ENCODE measurements at places on chromosomes 2 and 18.
A peak's percentile ranks its signal among the peaks of the same experiment; 100 is the strongest.

DNA sequence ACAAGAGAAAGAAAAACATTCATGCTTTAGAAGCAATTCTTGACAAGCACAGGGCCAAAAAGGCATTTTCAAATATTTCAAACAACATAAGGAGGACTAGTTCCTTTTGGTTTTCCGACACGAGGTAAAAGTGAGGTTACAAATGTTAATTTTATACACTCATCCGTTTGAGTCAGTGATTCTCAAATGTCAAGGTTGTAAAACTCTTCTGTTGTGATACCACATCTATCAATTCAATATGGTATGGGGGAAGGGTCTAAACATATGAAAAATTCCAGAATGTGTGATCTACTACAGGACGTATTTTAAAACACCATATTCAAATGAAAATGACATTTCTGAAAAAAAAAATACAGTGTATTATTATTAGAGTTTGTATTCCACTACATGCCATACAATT is 52.7 kb downstream of the TGIF1 start:
- no peak for DNase-seq

DNA sequence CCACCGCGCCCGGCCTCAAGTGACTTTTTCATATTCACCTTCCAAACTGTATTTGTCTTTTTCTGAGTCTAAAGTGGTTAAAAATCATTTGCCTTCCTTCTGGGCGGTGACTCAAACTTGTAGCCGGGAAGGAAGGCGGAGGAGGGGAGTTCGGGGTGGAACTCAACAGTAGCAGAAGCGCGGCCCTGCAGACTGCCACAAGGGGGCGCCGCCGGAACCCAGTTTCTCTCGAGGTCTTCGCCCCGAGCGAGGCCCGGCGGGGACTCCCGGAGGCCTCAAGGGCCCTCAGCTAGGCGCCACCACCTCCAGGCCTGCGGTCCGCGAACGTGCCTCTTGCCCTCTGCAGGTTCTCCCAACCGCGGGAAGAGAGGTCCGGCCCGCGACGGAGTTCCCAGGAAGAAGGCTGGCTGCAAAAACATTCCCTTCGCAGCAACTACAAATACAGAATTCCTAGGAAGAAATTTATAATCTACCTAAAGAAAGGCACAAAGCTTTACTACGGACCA is 16.8 kb upstream of the ITM2C start:
- peak; percentile 29 for DNase-seq

DNA sequence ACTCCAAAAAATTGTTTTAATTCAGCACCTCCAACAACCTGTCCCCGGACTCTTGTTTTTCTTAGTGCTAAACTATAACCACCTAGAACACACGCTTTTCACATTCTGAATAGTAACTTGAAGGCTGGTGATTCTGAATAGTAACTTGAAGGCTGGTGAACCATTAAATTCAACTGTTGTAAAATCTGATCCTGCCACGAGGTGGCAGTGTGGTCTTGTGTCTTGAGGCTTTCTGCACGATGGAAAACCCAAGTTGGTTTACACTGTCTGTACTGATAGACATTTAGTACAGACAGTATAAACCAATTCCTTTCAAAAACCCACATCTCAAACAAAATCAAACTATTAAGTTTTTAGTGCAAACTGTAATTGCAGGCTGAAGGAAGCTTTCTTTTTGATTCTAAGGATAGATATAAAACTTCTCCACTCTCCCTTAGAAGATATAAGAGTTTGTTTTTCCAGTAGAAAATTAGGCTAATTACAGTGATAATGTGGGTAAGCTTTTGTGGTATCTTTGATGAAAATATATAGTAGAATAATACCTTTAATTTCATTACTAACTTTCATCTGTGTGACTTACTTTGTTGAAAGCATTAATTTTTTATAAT is 57.6 kb downstream of the VAPA start:
- DNase-seq, result peak; percentile 72

- no peak for DNase-seq
These were observed 115.1 kb downstream of the NAB1 start for GRCh38 chr2:190763901-190764514.

DNA sequence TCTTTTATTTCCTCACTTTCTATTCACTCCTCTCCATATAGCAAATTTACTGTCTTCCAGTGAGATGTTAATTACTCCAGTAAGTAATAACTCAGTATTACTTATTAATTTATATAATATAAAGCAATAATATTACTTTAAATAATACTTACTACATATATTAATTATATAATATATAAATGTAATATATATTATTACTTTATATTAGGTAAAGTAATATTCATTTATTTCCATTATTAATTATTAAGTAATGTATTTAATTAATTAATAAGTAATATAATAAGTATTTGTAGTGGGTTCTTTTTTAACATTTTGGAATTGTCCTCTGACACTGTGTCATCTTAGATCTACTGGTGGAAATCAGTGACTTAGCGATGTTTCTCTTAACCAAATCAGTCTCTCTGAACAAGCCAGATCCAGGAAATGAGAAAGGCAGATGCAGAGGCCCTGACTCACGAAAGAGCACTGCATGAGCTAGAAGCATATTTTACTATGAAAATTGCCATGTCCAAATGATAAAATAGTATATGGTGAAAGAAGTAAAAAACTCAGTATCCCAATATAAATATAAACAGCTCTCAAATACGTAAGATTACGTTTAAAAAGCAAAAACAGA is 115.9 kb downstream of the DSEL start:
- no peak for DNase-seq

GRCh38 chr2:96319396-96319795 is 5.7 kb upstream of the ITPRIPL1 start:
- DNase-seq, result no peak

DNA sequence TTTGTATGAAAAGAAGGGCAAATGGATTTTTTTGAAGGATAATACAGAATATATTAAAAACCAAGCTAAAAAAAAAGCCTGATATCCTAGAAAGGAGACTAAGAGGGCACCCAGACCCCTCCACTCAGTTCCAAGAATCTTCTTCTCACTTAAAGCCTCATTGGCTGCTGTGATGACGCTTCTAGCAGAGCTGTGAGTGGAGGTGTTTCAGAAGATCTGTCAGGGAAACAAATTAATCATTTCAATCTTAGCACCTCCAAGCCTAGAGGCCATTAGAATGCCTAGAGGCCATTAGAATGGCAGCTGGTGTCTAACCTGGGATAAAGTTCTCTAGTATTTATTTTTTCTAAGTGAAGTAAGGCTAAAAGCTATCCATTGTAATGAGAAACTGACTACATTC is 164.2 kb upstream of the TMEM200C start:
- DNase-seq, result no peak

DNA sequence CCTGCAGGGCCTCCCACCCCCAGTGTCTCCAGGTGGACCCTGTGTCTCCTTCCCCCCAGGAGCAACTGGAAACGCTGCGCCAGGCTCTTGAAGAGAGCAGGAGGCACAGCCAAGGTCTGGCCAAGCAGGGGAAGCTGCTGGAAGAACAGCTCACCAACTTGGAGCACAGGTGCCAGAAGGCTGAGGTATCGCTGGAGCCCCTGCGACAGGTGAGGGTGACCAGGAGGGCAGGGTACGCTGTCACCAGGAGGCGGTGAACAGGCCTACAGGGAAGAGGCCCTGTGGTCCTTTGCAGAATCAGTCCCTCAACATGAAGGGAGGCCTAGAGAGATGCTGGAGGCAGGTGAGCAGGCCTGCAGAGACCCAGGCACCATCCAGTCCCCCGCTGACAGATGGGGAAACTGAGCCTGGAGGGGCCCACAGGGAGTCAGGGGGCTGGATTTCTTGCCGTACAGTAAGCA is 15.6 kb upstream of the SNED1 start:
- DNase-seq, result no peak

- no peak for DNase-seq
These were observed 74.6 kb upstream of the UNC80 start for GRCh38 chr2:209696836-209697711.

DNA sequence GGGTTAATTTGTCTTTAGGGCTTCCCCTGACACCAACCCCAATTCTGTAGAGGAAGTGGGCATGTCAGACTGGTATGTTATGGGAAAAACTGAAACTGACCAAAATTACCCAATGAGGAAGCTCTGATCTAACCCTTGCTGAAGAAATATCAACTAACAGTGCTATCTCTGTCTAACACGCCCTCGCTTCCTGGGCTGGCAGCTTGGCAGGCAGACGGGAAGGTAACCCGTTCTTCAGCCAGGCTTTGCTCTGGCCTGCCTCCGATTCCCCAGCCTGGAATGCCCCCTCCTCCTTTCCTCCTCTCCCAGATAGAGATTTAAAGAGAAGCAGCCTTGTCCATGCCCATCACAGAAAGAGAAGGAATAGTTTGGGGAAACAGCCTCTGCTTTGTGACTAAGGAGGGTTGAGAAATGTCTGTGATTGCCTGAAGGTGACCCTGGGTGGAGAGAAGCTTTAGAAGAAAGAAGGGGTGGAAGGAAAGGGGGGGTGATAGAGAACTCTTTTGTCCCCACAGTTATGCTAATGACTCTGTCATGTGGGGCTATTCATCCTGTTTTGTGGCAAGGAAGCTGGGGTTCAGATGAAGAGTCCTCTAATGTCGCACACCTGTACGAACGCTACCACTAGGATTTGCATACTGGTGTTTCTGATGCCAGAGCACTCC is 15.4 kb downstream of the HK2 start:
- DNase-seq, result no peak

- no peak for DNase-seq
These were observed 17.1 kb downstream of the TRIB2 start for GRCh38 chr2:12733846-12734245.

DNA sequence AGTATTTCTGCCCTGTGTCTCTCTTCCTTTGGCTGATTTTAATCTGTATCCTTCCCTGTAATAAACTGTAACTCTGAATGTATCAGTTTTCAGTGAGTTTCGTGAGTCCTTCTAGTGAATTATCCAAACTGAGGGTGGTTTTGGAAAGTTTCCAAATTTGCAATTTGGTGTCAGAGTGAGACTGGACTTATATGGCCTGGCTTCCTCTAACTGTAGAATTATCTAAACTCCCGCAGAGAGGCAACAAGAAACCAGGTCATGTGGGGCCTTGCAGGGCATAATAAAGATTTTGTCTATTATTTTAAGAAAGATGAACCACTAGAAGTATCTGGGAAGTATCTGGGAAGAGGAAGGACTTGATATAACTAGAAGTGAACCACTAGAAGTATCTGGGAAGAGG is 95.3 kb upstream of the RNF152 start:
- no peak for DNase-seq

DNA sequence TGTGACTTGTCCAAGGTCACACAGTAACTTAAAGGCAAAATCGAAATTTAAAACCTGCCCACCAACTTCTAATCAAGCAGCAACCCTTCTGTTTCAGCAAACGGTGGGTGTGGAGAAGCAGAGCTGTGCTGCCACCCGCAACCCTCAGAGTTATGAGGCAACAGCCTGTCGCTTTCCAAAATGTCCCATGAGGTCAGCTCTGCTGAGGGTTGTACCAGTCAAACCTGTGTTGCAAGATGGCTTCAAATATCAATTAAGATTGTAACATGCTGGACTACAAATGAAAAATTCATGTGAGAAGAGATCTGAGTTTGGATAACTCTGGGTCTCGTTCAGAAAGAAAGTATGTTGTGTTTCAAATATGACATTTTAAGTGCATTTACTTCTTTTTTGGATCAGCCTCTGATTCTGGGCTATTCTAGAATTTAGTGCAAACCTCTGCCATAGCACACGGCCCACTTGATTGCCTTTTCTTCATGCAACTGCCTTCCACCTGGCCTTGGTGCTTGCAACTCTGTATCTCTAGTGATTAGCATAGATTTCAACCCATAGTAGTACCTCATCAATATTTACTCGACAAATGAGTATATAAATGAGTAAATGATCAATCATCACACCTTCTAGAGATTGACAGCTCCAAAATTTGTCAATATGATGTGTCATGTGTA is 69.3 kb downstream of the TIMM21 start:
- no peak for DNase-seq

GRCh38 chr2:53670331-53670730 is 97.3 kb upstream of the CHAC2 start:
- no peak for DNase-seq

- no peak for DNase-seq
These were observed 3.0 kb downstream of the PLEK start for GRCh38 chr2:68367953-68368653.

- no peak for DNase-seq
These were observed 3.5 kb downstream of the NOL10 start for GRCh38 chr2:10686176-10686730.

DNA sequence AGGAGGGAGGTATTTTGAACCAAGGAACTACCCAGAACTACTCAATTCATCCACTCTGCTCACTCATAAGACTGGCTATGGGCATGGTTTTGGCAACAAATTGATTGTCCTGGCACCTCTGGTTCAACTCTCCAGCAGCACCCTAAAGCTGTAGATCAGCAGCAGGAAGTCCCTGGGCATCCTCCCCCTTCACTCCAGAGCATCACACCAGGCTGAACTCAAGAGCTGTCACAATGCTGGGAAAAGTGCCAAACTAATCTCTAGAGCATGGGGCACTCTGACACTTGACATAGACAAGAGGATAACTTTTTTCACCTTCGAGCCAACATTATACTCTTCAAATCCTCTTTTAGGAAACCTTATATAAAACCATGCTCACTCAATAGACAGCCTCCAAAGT is 154.1 kb upstream of the RBBP8 start:
- DNase-seq, result no peak

DNA sequence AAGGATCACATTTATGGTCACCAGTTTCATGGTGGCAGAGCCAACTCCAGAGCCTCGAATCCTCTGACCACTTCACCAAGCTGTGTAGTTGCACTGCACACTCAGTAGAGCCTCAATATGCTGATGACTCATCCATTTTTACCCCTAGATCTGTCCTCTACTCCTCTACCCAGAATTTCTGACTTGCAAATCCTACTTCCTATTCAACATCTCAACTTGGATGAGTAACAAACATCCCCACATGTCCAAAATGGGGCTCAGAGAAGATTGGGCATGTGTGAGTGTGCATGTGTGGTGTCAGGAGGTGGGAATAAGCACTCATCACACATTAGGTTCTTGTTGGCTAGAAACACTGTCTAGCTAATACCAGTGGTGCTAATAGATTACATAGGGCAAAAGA is 57.8 kb upstream of the IGFBP2 start:
- DNase-seq, result no peak

GRCh38 chr2:165793161-165793778 is 777 bp downstream of the GALNT3 start:
- no peak for DNase-seq

GRCh38 chr2:212237350-212238095 is 301.1 kb downstream of the ERBB4 start:
- no peak for DNase-seq

DNA sequence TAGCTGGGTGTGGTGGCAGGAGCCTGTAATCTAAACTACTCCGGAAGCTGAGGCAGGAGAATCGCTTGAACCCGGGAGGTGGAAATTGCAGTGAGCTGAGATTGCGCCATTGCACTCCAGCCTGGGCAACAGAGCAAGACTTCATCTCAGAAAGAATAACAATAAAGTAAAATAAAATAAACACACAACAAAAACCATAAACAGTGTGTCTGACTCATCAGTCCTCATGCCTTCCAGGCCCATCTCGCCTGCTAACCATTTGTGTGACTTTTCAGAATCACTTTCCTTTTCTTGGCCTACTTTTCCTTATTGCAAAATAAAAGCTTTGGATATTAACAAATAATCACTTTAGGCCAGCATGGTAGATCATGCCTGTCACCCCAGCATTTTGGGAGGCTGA is 42.0 kb upstream of the ASXL2 start:
- no peak for DNase-seq

All from HS-27A (cell line).